Smooth muscle cell of trachea (primary cell): ENCODE measurements at places on chromosomes 13 and 19. TPM values are rescaled to one million over a fixed set of nuclear protein-coding genes. Genes with fewer than 3 reads are reported as not detected.

Gene NUDT15
- total RNA-seq, result 12.7 and 29.2 TPM in 2 replicates

Gene OR10H1
- under 0.01 TPM in 1 of 2 replicates, not detected in the other for total RNA-seq

Gene MUC16
- total RNA-seq, result not detected in 2 replicates

Gene FFAR2
- not detected in 2 replicates for total RNA-seq

Gene SLC5A5
- total RNA-seq, result 0.33 TPM in 1 of 2 replicates, not detected in the other

Gene NMRK2
- not detected in 2 replicates for total RNA-seq

Gene MISP
- total RNA-seq, result under 0.01 and 0.17 TPM in 2 replicates
